ENCODE measurements at places on chromosomes 4 and X.

DNA sequence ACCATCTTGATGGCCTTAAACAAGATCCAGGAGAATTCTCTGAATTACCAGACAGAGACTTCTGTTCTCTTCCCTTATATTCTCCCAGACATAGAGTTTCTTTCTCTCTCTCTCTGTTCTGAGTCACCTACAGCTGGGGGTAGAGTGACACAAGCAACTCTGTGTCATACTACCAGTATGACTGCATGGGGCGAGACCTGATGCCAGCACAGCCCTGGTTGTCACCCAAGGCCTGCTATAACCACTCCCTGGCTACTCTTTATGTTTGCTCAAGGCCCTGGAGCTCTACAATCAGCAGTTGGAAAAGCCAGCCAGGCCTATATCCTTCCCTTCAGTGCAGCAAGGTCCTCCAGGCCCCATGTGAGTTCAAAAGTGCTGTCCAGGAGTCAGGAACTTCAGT, 114.2 kb upstream of the TENT5D start:
- DNase-seq = no peak

DNA sequence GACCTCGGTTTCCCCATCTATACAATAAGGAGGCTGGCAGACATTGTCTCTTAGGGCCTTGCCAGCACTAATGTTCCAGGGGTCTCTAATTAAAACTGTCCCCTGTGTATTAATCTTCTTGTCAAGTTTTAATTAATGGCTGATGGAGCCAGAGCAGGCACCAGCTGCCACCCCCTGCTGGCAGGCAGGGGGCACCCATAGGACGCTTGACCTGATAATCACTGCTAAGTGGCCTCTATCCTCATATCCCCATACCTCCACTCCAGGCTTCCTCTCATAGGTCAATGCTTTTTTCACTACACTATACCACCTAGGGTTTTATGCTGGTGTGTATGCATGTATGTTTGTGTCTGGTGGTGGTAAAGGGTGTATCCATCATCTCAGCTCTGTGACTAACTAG, 89.4 kb downstream of the EFNB1 start:
- DNase-seq = no peak

DNA sequence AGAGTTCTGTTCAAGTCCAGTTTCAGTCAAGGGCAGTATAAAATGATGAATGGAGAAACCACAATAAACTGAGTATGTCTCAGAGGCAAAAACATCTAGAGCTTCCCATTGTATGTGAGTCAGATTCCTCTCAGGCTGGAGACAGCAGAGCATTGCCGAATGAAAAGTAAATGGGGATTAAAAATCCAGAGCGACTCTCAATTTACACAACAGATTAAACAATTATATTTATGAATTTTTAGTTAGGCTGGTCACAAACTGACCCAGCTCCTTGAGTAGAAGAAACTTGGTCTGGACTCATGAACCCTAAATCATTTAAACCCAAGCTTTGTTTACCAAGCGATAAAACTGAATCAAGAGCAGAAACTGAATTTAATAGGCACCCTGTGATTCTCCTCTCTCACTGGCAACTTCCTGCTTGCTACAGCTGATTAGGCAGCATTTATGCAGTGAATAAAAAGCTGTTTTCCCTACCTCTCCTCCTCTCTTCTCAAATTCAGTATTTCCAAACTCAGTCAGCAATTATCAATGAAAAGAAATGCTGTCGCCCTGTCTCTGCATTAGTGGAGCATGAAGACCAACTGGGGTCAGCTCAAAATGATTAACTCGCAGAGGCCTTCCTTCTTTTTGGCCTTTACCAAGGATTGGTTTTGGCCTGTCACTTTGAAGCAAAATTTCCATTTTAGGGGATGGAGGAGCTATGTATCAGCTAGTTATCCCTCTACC, 568.0 kb downstream of the PDHA2 start:
- no peak for DNase-seq

DNA sequence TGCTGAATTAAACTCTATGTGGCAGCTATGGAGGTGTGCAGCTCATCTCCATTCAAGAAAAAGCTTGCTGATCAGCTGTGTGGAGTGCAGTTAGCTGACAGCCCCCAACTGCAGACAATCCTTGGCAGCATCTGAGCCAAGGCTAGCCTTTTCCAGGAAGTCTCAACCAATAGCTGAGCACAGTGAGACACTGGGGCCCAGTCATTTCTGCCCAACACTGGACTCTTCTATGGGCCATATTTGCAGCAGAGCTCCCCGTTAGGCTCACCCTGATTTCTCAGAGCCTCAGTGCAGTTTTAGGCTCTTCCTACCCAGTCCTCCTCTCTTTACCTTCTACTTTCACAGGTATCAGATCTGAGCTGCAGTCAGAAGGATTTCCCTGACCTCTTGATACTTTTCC, 12.9 kb downstream of the DDX53 start:
- no peak for DNase-seq

DNA sequence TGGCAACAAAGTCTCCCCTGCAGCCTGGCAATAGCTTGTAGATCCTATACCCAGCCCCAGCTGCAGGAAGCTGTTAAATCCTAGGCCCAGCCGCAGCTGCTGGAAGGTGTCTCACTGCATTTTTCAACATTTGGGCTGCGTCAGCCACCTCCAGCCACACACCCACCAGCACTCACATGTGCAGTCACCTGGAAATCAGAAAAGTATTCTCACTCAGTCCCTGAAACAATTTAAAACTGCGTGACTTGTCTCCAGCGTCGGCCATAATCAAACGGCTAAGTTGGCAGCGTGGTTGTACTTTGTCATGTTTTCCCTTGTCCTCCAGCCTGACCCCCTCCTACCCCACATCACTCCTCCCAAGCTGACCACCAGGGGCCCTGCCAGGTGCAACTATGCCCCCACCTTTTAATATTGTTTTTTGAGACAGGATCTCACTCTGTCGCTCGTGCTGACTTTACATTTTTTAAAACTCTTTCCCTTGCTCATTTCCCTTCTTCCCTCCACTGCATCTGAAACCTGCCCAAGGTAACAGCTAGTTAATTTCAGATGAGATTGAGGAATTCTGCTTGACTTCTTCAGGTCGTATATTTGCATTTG, 97.2 kb upstream of the FRG1 start:
- no peak for DNase-seq

DNA sequence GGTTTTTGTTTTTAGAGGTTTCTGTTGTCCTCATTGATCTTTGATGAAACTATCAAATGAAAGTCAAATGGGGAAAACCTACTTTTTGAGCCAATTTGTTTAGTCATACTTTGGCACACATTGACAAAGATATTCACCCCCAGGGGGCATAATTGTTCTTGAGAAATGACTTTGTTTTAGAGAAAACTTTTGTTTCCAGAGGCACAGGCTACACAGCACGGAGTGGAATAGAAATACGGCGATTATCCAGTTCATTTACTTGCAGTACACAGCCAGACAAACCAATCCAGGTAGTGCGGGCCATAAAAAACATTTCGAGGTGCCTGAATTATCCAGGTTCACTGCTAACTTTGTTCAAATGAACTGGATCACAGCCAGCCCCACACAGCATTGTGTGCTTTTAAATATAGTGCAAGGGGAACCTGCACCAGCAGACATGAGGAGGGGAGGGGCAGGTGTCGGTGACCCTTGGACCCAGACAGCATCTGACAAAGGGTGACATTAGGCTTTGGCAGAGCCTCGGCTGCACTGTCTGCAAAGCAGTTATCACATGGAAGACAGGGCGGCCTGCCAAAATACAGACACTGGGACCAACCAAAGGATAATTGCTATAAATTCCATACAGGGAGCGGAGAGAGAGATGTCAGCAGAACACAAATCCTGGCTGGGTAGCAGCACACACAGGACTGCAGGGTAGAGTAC, 179.6 kb upstream of the NOCT start:
- peak; percentile 35 for DNase-seq

- peak; percentile 47 for DNase-seq
These were observed 9.3 kb upstream of the SEC24B start for GRCh38 chr4:109424093-109424841.

DNA sequence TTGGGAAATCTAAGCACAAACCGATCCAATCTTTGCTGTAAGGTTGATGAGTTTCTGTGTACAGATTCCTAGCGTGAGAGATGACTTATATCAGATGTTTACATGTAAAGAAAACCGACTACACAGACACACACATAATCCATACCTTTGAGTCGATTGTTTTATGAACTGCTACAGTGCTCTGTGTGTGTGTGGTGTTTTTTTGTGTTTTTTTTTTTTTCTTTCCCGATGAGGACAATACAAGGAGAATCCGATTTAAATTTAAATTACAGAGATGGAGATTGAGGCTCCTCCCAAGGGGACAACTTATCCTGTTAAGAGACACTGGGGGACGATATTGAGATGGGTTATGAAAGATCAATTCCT, 461 bp upstream of the SLC9A6 start:
- peak; percentile 5 for DNase-seq

DNA sequence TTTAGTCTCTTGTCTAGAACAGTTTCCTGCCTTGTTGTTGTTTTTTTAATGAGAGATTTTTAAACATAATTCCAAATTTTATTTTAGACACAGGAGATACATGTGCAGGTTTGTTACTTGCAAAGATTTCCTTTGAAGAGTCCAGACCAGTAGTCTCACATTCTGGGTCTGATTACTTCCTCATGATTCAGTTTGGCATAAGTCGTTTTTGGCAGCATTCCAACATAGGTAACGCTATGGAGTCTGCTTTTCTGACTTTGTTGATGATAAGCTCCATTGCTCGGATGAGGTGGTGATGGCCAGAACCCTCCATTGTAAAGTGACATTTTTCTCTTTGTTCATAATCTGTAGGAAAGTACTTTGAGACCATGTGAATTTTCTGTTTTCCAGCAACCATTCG, 74.7 kb downstream of the CLCN4 start:
- DNase-seq = peak; percentile 0

Data from dermis blood vessel endothelial cell (primary cell).